Fibroblast of the aortic adventitia (primary cell): ENCODE measurements at places on chromosomes 12 and 14.

GRCh38 chr14:69615496-69616407, 4.4 kb downstream of the SUSD6 start:
- peak; percentile 87 for DNase-seq

DNA sequence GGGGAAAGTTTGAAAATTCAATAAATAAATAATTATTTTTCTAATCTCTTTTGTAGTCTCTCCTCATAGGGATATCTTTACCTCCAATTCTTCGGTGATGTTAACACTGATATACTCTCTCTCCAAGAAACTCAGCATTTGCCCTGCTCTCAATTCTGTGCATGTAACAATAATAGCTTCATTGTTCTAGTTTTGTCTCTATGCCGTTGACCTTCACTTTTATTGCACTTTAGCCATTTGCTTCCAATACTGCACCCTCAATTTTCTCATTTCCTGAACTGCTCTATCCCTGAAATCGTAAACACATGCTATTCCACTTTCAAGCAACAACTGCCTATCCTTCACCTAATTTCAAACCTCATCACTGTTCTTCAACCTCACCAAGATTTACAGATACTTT, 645.0 kb downstream of the C12orf50 start:
- DNase-seq, result no peak

DNA sequence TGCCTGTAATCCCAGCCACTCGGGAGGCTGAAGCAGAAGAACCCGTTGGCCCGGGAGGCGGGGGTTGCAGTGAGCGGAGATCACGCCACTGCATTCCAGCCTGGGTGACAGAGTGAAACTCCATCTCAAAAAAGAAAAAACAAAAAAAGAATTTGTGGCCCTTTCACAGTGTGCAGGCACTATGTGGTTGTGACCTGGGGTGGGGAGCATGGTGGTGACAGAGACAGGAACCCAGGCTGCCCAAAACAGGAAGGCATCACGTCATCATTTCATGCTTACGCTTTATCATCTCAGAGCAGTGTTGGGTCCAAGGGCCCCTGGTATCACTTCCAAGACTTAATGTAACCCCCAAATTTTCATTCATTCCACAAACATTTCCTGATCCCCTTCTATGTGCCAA, 175.7 kb upstream of the GSC start:
- DNase-seq, result no peak

DNA sequence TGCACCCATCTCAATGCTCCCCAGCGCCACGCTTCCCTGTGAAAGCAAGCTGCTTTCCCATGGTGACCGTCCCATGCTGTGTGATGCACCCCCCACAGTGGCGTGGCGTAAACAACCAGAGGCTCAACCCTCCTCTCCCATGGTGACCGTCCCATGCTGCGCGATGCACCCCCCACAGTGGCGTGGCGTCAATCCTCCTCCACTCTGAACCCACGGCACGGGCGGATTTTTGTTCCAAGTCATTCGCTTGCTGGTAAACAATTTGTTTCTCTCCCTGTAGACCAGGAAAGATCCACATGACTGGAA, 8.9 kb downstream of the STX2 start:
- no peak for DNase-seq

DNA sequence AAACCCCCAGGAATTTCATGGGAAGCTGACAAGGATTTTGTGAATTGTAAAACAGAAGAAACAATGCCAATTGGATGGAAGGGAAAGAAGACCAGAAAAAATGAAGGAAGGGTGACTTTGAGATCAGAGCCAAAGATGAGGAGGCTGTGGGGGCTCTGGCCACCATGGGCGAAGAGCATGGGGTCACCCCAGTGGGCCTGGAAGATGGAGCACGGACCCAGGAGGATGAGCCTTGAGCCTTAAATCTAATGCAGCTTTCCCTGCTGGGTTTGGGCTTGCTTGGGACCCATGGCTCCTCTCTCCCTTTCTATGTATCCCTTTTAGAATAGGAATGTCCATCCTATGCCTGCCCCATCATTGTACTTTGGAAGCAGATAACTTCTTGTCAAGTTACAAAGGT, 322.2 kb downstream of the TMEM121 start:
- no peak for DNase-seq

DNA sequence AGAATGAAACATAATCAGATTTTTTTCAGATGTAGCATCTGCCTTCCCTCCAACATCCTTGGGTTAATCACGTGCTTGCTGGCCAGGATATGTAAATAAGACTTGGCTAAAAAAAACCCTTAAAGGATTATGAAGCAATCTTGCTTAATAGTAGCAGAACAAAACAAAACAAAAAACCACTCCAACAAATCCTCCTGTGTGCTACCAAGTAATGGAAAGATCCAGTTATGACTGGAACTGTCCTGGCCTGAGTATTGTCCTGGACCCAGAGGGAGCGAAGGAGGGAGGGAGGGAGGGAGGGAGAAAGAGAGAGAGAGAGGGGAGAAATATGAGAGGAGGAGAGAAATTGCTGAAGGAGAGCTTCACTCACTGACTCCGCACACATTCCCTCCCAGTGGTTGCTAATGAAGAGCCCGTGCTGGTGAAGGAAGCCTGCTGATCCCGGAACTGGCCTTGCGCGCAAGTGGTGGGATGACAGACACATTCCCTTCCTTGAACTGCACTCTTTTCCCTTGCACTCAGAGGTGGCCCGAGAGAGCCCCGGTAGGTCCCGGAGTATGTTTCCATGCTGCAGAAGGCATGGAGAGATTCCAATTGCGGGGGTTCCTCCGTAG, 57.2 kb downstream of the HMGA2 start:
- peak; percentile 77 for DNase-seq

DNA sequence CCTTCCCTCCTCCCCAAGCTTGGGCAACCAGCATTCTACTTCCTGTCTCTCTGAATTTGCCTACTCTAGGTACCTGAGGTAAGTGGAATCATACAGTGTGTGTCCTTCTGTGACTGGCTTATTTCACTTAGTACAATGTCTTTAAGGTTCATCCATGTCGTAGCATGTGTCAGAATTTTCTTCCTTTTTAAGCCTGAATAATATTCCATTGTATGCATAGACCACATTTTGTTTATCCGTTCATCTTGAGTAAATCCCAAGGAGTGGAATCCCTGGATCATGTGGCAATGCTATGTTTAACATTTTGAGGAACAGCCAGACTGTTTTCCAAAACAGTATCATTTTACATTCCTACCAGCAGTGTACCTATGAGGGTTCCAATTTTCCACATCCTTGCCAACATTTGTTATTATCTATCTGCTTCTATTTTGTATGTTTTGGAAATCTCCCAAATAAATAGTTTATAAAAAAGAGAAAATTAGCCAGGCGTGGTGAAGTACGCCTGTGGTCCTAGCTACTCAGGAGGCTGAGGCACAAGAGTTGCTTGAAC, 12.4 kb downstream of the HSP90AA1 start:
- no peak for DNase-seq

DNA sequence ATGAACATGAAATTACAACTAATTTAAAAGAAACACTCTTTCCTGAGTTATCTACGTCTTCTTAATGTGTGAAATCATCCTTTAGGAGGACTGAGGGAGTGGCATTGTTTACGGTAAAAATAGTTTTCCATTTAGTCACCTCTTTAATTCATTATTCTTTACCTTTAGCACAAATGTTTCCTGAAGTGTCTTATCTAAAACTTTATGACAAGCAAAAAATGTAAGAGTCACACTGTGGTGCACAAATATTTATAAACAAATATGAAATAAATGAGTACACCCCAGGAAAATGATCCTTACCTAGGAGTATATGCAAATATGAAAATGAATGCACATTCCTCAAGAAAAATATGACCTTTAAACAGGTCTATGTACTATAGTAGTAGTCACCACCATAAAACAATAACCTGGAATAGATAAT, 104.6 kb downstream of the PTPRR start:
- DNase-seq, result no peak

DNA sequence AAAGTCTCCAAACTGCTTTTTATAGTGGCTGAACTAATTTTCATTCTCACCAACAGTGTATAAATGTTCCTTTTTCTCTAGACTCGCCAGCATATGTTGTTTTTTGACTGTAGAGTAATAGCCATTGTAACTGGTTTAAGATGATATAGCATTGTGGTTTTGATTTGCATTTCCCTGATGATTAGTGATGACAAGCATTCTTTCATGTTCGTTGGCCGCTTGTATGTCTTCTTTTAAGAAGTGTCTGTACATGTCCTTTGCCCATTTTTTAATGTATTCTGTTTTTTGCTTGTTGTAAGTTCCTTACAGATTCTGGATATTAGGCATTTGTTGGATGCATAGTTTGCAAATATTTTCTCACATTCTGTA, 404.9 kb downstream of the FLRT2 start:
- DNase-seq, result no peak

- DNase-seq, result no peak
Observed at GRCh38 chr12:111600205-111600642, 1.1 kb upstream of the ATXN2 start.

- DNase-seq, result peak; percentile 50
Observed at GRCh38 chr14:55585854-55586253, 5.8 kb downstream of the KTN1 start.

GRCh38 chr14:31770271-31770670, 209.1 kb downstream of the NUBPL start:
- peak; percentile 23 for DNase-seq

DNA sequence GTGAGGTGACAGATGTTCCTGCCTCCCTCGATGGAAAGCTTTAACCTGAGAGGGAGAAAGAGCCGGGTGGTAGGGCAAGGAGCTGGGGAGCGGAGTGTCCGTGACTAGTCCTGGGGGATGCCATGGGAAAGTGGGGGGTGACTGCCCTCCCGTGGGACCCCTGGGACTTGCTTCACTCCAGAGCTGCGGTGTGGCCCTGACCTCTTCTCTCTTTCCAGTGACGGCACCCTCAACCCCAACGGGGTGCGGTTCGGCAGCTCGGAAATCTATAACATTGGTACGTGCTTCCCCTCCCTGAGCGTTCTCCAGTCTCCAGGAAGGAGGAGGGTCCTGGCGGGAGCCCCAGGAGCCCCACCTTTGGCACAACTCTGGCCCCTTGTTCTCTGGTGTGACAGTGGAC, 69.3 kb downstream of the AACS start:
- no peak for DNase-seq

GRCh38 chr12:93526786-93527428, 45.6 kb upstream of the SOCS2 start:
- DNase-seq, result peak; percentile 92

GRCh38 chr12:65184858-65185229, 15.5 kb downstream of the LEMD3 start:
- DNase-seq, result no peak

GRCh38 chr12:92574051-92574783, 128.6 kb upstream of the PLEKHG7 start:
- DNase-seq, result no peak

DNA sequence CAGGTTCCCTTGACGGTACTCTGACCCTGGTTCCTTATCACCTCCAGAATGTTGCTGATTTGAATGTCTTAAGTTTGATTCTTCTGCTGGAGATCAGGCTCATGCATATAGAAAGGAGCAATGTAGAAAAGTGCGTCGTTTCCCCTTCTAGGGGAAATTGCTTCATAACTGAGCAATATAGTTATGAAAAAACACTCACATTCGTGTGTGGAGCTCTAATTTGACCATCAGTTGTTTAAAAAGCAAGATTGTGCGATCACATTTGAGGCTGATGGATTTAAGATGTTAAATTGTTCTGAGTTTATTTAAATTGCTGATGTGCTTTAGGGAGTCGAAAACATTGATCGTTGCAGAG, 19.2 kb downstream of the PELI2 start:
- no peak for DNase-seq

DNA sequence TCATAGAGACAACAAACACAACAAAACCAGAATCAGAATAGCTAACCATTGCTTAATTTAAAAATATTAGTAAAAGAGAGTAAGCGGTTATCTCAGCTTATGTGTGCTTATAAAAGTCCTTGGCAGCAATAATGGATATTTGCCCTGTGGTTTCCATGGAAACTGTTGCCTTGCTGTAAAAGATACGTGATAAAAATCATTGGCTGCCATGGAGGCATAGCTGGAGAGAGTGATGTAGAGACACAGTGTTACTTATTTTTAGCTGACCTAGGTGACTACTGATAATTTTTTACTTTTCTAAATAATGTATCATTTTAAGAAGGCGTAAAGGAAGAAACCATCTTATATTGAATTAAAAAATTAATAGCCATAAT, 92.9 kb downstream of the ERC1 start:
- peak; percentile 92 for DNase-seq

- DNase-seq, result no peak
Observed at GRCh38 chr12:76313299-76313698, 34.9 kb downstream of the BBS10 start.

- no peak for DNase-seq
Observed at GRCh38 chr12:111276146-111276545, 92.7 kb downstream of the PHETA1 start.

DNA sequence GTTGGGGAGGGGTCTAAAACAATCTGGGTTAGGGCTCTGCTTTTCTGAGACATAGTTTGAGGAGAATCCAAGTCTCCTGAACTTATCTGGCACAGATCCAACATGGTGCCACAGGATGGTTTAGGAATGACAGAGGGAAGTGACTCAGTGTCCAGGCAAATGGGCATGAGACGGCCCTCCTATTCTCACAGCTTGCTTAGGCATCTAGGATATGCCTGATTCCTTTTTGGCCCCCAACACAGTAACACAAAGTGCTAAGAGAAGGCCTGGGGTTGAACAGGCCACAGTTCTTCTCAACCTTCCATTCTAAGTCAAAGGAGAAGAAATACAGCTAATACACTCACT, 117.7 kb downstream of the ZFP36L1 start:
- no peak for DNase-seq

GRCh38 chr14:59301354-59301753, 112.9 kb downstream of the DAAM1 start:
- DNase-seq, result no peak

- DNase-seq, result no peak
Observed at GRCh38 chr12:44462729-44463128, 413.4 kb downstream of the NELL2 start.

GRCh38 chr12:118534003-118534402, 157.6 kb downstream of the SUDS3 start:
- no peak for DNase-seq

- peak; percentile 3 for DNase-seq
Observed at GRCh38 chr12:68109444-68110217, 49.9 kb downstream of the IFNG start.

GRCh38 chr12:51821440-51822260, 26.9 kb downstream of the FIGNL2 start:
- no peak for DNase-seq

DNA sequence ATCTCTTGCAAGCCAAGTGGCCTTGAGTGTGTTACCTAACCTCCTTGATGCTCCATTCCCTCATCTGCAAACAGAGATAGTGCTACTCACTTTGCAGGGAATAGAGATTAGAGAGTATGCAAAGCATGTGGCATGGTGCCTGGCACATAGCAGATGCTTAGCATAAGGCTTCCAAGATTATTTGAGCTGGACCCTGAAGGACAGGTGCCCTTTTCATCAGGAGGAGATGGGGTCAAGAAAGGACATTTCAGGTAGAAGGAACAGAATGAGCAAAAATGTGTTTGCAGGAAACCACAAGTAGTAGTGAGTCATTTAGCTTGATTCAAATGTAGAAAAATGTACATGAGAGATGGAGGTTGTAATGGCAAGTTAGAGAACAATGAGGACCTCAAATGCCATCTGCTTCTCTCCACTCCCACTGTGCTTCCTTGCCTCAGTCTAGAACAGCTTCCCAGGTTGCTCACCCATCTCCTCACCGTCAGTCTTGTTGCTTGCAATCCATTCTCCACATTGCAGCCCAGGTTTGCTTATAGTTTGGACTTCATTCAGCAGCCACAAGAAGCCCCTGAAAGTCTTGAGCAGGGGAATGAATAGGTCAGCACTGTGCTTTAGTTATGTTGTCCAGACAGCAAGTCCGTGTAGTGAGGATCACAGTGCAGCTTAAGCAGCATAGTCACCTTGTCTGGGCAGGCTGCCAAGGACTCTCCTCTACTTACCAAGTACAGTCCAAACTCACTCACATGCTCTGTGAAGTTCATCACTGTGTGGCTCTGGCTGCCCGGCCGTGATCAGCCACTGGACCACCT, 536.3 kb upstream of the CCDC196 start:
- DNase-seq, result peak; percentile 29
